ENCODE measurements at places on chromosomes 3 and 15.

DNA sequence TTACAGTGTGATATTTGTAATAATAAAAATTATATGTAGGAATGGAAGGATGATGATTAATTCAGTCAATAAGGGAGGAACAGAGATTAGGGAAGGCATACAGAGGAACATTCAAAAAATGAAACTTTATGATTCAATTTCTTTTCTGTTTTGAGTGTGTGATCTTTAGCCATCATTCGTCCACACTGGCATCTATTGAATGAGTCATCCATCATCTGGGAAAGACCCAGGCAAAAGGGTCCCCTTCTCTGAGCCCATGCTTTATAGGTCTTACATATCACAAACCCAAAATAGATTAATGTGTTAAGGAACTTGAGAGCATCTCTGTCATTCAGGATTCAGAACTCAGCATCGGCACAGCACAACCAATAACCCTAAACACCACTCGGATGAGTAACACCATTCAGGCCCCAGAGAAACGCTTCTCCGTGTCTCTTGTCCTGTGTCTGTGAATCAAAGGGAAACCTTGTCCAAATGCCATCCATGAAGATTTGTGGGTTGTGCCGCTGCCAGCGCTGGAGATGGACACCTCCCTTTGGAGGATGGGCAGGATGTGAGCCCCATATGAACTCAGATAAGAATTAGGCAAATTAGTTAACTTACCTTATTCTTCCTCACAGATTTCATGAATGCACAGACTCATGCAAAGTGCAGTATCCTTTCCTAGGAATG is 21.7 kb upstream of the TPM1 start:
- no peak overlapping the region for H3K27ac ChIP-seq
- no peak overlapping the region for H3K4me3 ChIP-seq
- H3K27me3 ChIP-seq = no peaks in the 10 kb centered on the region

- H3K27ac ChIP-seq = no peak overlapping the region
- H3K4me3 ChIP-seq = no peak overlapping the region
- no peaks in the 10 kb centered on the region for H3K4me1 ChIP-seq
- no peaks in the 10 kb centered on the region for H3K36me3 ChIP-seq
Measured at GRCh38 chr3:6229778-6230410, 631.0 kb upstream of the GRM7 start.

- H3K4me1 ChIP-seq = no peaks in the 10 kb centered on the region
- no peak overlapping the region for H3K4me3 ChIP-seq
- DNase-seq = no peak
- no peak overlapping the region for H3K27ac ChIP-seq
Measured at GRCh38 chr3:24545887-24546286, 51.2 kb upstream of the THRB start.

- H3K27ac ChIP-seq = no peak overlapping the region
- H3K27me3 ChIP-seq = no peaks in the 10 kb centered on the region
- H3K4me3 ChIP-seq = no peak overlapping the region
- no peaks in the 10 kb centered on the region for H3K36me3 ChIP-seq
Measured at GRCh38 chr3:32077260-32078084, 28.9 kb upstream of the GPD1L start.

DNA sequence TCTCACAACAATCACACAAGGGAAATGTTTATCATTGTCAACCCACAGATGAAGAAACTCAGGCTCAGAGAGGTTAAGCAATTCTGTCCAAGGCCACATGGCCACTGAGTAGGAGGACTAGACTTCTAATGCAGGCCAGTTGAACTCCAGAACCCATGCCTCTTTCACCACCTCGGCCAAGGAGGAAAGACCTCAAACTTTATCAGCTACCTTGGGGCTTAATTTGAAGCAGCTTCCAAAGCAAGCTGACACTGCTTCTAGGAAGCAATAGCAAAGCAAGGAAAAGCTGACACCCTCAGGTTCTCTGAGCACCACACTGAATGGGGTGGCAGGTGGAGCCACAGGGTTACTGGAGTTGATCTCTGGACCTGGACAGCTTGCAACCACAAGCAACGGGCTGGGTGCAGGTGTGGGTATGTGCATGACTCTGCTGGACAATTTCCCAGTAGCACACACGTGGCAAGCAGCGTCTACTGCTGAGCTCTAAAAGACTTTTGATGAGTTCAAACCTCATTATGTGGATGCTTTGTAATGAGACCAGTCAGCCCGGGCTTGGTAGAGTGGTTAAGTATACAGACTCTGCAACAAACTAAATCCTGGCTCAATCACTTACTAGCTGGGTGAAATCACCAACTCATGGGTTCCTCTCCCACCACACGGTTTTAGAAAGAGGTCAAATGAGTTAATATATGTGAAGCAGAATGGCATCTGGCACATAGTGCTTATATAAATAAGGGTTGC is 23.1 kb downstream of the CCNL1 start:
- peaks cover 3% of the 10 kb centered on the region for H3K4me1 ChIP-seq
- no peak for DNase-seq
- no peaks in the 10 kb centered on the region for H3K27me3 ChIP-seq
- H3K36me3 ChIP-seq = no peaks in the 10 kb centered on the region
- no peak overlapping the region for H3K4me3 ChIP-seq
- no peak overlapping the region for H3K27ac ChIP-seq

DNA sequence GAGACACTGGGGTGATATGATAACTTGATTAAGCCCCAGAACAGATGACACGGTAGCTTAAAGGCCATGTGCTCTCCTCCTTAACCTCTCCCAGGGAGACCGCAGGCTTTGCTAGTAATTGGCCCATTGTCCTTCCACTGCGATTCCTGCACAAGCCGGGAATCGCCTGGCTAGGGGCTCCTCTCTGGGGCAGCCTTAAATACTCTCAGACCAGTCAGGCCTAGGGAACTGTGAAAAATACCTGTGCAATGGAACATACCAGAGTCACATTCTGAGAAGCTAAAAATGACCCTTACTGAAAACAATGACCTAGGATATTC is 56.3 kb downstream of the CPN2 start:
- DNase-seq = no peak
- H3K4me1 ChIP-seq = peaks cover 31% of the 10 kb centered on the region
- H3K4me3 ChIP-seq = no peak overlapping the region

GRCh38 chr3:180633722-180634121 is 31.8 kb downstream of the TTC14 start:
- H3K4me3 ChIP-seq = no peak overlapping the region
- H3K4me1 ChIP-seq = no peaks in the 10 kb centered on the region
- H3K27me3 ChIP-seq = no peaks in the 10 kb centered on the region
- H3K27ac ChIP-seq = no peak overlapping the region

DNA sequence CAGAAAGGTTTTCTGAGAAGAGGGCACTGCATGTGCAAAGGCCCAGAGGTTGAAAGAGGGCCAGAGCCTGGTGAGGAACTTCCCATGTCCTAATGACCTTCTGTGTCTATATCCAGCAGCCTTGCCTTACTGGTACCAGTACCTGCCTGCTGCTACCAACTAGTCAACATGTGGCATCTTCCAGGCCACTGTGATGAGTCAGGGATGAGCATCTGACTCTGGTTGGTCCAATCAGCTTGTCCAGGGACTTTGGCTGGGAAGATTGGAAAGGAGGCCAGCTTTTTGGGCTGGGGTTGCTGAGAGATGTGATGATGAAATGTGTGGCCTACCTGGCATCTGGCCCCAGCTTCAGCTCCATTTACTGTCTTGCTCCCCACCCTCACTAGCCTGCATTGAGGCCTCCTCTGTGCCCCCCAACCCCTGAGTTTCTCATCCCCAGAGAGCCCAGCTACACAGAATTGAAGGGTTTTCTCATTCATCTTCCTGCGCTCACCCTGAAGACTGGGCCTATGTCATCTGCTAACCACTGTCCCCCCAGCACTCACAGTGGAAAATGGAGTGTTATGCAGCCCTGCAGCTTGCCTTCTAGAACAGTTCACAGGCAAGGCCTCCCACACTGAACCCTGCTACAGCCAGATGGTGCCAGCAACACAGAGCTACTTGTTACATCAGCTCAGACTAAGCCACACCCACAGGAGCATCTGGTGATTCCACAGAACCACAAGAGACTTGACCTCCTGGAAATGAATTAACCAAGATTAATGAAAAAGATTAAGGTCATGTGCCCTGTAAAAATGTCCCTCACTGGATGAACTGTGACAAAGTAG is 1.3 kb upstream of the TWF2 start:
- no peaks in the 10 kb centered on the region for H3K36me3 ChIP-seq
- H3K27ac ChIP-seq = peak overlapping the region; percentile 72
- peak; percentile 72 for DNase-seq

DNA sequence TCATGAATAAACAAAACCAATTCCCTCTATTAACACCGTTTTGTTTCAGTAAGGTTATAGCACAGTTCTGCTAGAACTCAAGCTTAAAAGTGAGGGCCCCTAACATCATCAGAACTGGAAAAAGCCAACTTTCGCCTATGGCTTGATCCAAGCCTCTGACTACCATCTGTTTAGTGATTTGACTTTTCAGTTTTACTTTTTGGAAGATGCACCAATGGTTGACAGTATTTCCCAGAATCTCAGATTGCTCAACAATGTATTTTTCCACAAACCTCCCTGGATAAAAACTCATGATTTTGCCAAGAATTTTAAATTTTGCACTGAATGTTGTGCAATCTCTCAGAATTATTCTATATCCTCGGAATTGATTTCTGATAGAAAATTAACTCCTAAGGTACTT is 190.7 kb downstream of the LSAMP start:
- H3K4me1 ChIP-seq = peaks cover 32% of the 10 kb centered on the region
- DNase-seq = no peak
- no peak overlapping the region for H3K4me3 ChIP-seq
- H3K27me3 ChIP-seq = peaks cover 36% of the 10 kb centered on the region
- no peak overlapping the region for H3K27ac ChIP-seq
- H3K36me3 ChIP-seq = no peaks in the 10 kb centered on the region

DNA sequence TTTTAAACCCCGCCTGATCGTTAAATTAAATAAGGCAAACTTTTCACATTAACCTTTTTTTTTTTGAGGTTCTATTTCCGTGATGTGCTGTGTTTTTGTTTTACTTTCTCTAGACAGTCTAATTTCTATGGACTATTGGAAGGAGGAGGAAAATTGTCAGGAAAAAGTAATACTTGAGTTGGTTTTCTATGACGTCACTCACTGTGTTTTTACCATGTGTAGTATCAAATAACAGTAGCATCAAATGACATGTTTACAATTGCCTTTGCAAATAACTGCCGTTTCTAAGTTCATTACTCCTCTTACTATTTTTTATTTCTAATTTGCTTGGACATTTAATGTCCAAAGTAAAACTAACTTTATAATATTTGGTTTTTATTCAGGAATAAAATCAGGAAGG is 32.3 kb downstream of the MYO1E start:
- H3K27me3 ChIP-seq = no peaks in the 10 kb centered on the region
- no peak overlapping the region for H3K27ac ChIP-seq
- no peak for DNase-seq
- H3K36me3 ChIP-seq = no peaks in the 10 kb centered on the region
- H3K4me3 ChIP-seq = no peak overlapping the region

GRCh38 chr3:131396170-131396569 is 14.6 kb downstream of the NUDT16 start:
- H3K4me1 ChIP-seq = no peaks in the 10 kb centered on the region
- no peaks in the 10 kb centered on the region for H3K36me3 ChIP-seq
- no peak overlapping the region for H3K4me3 ChIP-seq
- DNase-seq = no peak
- no peaks in the 10 kb centered on the region for H3K27me3 ChIP-seq

- no peaks in the 10 kb centered on the region for H3K36me3 ChIP-seq
- no peak overlapping the region for H3K4me3 ChIP-seq
Measured at GRCh38 chr3:82875401-82875800, 1114.0 kb upstream of the GBE1 start.

DNA sequence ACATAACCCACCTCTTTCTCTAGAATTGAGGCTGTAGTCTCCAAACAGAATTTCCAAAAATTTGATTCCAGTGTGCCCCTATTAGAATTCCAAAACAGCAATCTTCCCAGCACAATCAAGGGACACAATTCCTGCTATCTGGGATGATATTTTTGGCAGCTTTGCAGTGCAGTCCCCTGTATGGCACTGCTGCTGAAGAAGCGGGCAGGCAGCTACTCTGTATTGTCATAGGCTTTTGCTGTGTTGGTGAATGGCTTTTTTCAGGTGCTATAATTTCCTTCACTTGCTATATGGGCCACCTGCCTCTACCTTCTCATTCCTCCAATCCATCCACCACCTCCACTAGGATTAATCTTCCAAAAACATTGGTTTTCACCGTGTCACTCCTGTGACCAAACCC is 145.5 kb downstream of the VGLL4 start:
- H3K36me3 ChIP-seq = no peaks in the 10 kb centered on the region
- no peak overlapping the region for H3K4me3 ChIP-seq
- H3K27me3 ChIP-seq = no peaks in the 10 kb centered on the region
- H3K27ac ChIP-seq = no peak overlapping the region
- H3K4me1 ChIP-seq = peaks cover 11% of the 10 kb centered on the region
- no peak for DNase-seq

DNA sequence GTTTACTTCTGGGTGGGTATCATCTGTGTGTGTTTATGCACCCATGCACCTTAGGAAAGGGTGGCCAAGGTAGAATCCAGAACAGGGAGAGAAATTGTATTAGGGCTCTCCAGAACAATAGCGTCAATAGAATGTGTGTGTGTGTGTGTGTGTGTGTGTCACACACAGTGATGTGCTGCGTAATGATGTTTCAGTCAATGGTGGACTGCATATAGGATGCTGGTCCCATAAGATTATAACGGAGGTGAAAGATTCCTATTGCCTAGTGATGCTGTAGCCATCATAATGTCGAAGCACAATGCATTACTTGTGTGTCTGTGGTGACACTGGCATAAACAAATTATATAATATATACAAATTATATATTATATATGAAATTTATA is 69.3 kb upstream of the PRR23C start:
- H3K27me3 ChIP-seq = peaks cover 6% of the 10 kb centered on the region
- no peak for DNase-seq
- no peak overlapping the region for H3K27ac ChIP-seq
- no peaks in the 10 kb centered on the region for H3K4me1 ChIP-seq
- H3K4me3 ChIP-seq = no peak overlapping the region

GRCh38 chr15:70054884-70055387 is 42.8 kb downstream of the TLE3 start:
- H3K27me3 ChIP-seq = no peaks in the 10 kb centered on the region
- peaks cover 7% of the 10 kb centered on the region for H3K36me3 ChIP-seq
- H3K27ac ChIP-seq = no peak overlapping the region
- no peak overlapping the region for H3K4me3 ChIP-seq

DNA sequence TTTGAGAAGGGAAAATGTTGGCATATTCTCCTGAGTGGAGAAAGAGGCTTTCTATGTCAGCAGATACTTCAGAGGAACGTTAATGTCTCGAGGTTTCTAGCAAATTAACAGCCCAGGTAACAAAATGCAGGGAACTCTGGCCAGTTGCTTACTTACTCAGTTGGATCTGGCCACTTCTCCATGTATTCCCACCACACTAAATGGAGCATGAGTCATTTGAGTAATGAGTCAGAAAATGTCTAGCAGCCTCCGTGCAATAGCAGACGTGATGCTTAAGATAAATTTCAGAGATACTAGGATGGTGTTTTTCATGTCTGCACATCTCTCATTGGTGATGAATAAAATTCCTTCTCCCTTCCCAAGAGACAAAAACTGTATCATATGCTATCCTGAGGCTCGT is 671.5 kb downstream of the FHIT start:
- peaks cover 17% of the 10 kb centered on the region for H3K4me1 ChIP-seq
- no peak for DNase-seq
- H3K36me3 ChIP-seq = no peaks in the 10 kb centered on the region
- no peak overlapping the region for H3K27ac ChIP-seq

All from GM23338 (cell line).